ENCODE measurements at places on chromosomes 1 and 21.

GRCh38 chr1:71345491-71345890 is 264.7 kb upstream of the ZRANB2 start:
- no peak for DNase-seq

GRCh38 chr1:207140536-207140935 is 36.5 kb downstream of the C4BPA start:
- DNase-seq: no peak

GRCh38 chr1:15848143-15848928 is 829 bp downstream of the SPEN start:
- no peak for DNase-seq

- no peak for DNase-seq
Observed at GRCh38 chr1:92653605-92654381, 131.1 kb downstream of the EVI5 start.

GRCh38 chr21:31555741-31556191 is 103.7 kb upstream of the SOD1 start:
- no peak for DNase-seq

GRCh38 chr1:221766210-221766609 is 24.3 kb upstream of the DUSP10 start:
- no peak for DNase-seq

Data from AML-193 (cell line).